ENCODE measurements at places on chromosomes 7 and 10.

GRCh38 chr7:155058896-155059295 is 11.2 kb upstream of the HTR5A start:
- no peak for DNase-seq

GRCh38 chr7:101538596-101539459 is 90.3 kb downstream of the MYL10 start:
- peak; percentile 22 for DNase-seq

DNA sequence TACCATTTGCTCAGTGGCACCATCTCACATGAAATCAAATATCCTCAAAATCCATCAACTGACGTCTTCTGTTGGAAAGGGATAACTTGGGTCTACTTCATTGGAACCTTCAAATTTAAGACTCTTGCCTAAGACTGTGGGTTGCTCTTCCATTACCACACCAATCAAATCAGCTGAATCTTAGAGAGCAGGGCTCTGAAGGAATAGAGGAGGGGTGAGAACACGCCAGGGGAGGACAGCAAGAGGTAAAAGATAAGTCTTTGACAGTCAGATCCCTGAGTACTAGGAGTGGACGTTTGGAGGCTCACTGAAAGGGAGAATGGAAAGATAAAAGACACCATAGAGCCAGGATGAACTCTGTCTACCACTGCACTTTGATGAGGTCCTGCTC is 107.5 kb downstream of the CCDC71L start:
- no peak for DNase-seq

DNA sequence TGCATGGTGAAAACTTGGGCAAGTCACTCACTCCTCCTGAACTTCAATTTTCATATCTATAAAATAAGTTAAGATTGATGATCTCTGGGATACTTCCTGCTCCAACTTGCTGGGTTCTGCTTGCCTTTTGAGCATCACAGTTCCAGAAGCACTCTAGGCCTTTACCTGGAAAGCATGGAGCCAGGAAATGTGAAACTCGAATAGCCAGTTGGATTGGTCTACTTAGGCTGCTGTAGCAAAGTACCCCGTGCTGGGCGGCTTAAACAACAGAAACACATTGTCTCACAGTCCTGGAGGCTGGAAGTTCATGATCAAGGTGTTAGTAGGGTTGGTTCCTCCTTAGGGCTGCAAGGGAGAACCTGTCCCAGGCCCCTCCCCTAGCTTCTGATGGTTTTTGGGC is 64.5 kb downstream of the NAMPT start:
- no peak for DNase-seq

GRCh38 chr10:43044448-43044921 is 32.4 kb upstream of the RET start:
- no peak for DNase-seq

GRCh38 chr7:81158189-81158588 is 239.3 kb upstream of the SEMA3C start:
- DNase-seq, result no peak

GRCh38 chr7:76233538-76234281 is 32.0 kb downstream of the SRRM3 start:
- no peak for DNase-seq

- peak; percentile 41 for DNase-seq
These were observed 397.9 kb downstream of the TNS3 start for GRCh38 chr7:47183862-47184590.

DNA sequence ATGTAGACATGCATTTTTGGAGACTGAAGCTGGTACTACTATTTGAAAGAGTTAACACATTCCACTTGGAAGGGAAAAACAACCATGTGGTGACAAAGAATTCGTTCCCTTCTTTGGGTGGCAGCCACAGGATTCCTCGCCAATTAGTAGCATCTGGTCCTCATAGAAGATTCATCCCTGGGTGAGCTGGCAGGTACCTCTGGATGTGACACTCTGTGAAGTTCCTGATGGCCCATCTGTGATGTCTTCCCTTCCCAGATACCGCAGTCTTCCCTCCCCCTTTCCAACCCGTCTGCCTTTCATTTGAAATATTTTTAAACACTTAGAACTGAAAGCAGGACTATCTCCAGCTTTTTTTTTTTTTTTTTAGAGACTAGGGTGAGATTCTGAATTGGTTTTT is 569.5 kb downstream of the TYW1 start:
- DNase-seq, result peak; percentile 39

DNA sequence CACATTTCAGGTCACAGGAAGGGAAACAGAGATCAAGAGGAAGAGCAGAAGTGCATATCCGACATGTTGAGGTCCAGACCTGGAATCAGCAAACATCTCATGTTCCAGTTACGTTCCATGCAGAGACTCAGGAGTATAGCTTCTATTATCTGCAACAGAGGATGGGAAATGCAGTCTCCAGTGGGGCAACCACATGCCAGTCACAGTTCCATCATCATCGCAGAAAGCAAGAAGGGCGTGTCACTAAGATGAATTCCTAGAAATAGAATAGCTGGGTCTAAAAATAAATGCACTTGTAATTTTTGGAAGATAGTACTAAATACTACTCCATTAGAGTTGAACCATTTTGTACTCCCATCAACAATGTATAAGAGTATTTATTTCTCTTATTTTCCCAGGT is 133.2 kb upstream of the MDFIC start:
- no peak for DNase-seq

GRCh38 chr10:26534384-26534783 is 96.2 kb downstream of the APBB1IP start:
- no peak for DNase-seq

DNA sequence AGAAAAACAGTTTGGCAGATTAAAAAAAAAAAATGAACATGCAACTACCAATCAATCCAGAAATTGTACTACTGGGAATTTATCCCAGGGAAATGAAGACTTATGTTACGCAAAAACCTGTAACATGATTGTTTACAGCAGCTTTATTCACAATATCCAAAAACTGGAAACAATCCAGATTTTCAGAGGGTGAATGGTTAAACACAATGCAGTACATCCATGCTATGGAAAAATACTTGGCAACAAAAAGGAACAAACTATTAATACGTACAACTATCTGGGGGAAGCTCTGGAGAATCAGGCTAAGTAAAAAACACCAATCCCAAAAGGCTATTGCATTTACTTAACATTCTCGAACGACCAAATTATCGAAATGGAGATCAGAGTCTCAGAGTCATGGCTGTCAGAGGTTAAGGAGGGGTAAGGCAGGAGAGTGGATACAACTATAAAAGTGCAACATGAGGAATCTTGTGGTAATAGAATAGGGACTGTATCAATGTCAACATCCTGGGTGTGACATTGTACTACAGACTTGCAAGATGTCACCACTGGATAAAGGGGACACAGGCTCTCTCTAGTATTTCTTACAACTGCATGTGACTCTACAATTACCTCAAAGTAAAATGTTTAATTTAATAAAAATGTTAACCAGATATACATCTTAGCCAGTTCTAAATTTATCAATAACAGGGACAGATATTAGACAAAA is 21.5 kb upstream of the RUFY2 start:
- no peak for DNase-seq

DNA sequence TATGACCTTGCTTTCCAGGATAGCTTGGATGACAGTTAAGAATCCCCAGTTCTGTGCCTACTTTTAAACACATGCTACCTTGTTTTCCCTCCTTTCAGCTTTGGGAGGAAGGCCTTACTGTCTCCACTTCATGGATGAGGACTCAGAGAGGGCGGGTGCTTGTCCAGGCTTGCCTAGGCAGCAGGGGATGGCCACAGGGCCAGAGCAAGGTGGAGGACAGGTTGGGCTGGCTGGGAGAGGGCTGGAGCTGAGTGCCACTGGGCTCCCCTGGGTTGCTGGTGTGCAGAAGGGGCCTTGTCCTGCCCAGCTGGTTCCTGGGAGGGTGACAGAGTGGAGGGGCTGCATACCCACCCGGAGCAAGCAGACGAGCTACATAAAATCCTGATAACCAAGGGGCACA is 117.8 kb downstream of the GRK5 start:
- no peak for DNase-seq

DNA sequence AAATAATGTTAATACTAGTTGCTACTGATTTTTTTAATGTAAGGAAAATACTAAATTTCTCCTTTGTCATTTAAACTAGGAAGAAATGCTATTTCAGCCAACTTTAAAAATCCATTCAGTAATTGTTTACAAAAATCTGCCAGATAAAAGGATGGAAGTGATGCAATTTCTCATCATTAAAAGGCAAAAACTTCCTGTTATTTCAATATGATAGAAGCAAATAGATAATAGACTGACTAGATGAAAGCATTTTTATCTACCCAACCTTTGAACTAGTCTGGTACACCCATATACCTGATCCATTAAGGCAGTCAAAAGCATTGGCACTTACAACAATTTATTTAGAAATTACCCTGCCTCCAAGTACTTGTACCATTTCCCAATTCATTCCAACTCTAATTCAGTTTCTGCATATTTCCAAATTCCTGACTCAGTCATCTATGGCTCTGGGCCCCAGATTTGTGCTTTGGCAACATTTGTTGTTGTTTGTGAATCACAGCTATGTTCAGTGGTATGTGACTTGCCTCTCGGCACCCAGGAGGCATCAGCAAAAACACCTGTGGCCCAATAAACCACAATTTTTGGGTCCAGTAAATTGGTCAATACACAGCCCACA is 482.6 kb upstream of the SEMA3A start:
- peak; percentile 85 for DNase-seq

GRCh38 chr7:134806197-134806596 is 26.8 kb downstream of the CALD1 start:
- DNase-seq, result no peak

DNA sequence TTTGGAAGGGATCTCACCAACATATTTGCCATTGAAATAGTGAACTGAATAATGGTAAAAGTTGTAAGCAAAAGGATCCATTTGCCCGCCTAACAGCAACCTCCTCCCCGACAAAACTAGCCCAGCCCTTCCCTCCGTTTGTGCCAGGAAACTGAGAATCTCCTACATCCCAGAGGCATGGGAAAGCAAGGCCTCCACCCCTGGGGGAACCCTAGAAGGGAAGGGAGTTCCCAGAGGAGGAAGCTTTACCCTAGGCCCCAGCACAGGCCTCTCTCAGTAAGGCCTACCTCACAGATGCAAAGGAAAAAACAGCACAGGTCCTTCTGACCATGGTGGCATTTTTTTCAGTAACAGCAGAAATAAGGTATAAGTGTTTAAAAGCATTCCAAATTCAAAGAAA is 229.7 kb downstream of the ELMO1 start:
- DNase-seq, result no peak

DNA sequence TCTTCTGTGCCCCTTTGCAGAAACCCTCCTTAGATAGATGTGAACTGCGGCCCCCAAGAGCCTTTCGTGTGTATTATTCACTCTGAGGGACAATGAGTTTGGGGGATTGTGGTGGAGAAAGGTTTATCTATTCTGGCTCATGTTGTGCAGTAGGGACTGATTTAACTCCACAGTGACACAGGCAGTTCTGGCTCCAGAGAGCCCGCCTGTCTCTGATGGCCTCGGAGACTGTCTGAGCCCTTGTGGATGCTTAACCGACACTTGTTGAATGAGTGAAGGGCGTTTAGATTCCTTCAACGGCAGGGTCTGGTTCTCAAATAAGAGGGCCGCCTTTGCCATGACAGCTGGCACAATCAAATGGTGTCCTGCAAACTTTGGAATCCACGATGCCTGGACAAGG is 5.8 kb downstream of the NPTX2 start:
- no peak for DNase-seq

GRCh38 chr10:6204341-6205191 is 1.8 kb downstream of the PFKFB3 start:
- DNase-seq, result peak; percentile 79

GRCh38 chr10:3077509-3077908 is 10.2 kb downstream of the PFKP start:
- DNase-seq, result no peak

DNA sequence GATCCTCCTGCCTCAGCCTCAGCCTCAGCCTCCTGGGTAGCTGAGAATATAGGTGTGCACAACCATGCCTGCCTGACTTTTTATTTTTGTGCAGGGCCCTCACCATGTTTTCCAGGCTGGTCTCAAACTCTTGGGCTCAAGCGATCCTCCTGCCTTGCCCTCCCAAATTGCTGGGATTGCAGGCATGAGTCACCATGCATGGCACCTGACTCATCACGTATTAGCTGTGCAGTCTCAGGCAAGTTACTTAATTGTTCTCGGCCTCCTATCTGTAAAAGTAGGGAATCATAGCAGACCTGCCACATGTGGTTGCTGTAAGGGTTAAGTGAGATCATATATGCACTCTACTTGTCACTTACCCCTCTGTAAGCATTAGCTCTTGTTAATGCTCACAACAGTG is 117.2 kb downstream of the ANLN start:
- DNase-seq, result peak; percentile 13

DNA sequence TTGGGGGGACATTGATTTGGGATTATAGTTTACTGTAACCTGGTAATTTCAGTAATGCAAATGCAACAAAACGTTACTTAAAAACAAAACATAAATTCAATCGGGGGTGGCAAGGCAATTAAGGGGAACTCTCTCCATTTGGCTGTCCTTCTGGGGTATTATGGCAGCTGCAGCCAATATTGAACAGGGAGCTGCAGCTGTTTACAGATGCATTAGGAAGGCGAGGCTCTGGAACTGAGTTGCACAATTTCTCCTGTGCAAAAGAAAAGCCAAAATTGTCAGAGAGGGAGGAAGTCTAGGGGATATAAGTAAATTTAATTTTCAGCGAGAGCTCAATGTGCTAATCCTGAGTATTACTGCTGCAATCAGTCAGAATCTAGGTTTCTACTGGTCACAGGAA is 36.1 kb downstream of the NEUROD6 start:
- DNase-seq, result no peak

DNA sequence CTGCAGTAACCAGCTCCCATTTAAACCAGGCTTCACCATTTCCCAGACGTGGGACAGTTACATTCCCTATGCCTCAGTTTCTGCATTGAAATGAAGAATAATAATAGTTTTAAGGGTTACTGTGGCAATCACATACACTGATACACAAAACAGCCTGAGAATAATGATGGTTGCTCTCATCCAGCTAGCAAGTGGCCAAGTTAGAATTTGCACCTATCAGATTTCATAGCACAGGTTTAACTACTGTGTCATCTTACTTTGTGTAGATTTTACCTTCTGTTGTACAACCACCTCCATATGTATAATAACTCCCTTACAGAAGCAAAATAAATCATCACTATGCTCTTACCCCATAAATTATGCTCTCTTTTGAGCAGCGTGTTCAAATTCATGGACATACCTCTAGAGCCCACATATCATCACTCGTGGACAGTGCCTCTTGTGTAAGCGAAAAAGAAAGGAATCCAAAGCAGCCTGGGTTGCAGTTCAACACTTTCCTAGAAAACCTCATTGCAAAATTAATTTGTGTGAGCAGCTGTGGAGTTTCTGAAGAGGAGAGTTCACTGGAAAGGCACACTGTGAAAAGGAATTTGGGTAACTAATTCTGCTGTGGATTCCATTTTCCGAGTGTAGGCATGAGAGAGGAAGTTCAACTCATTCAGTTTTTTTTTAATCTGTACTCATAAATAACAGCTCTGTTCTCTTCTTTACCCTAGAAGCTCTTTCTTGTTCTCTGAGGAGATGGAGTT is 492.5 kb downstream of the ARL4A start:
- peak; percentile 15 for DNase-seq

- no peak for DNase-seq
These were observed 21.4 kb upstream of the RAPGEF5 start for GRCh38 chr7:22378199-22378980.
